Activated CD4-positive, alpha-beta T cell treated with anti-CD3 and anti-CD28 coated beads, Interleukin-2, amount 10 ng/mL, durations not matched to agents 7 days and 5 days (primary cell): ENCODE measurements at places on chromosomes 3 and 15. TPM values are rescaled to one million over a fixed set of nuclear protein-coding genes. Genes with fewer than 3 reads are reported as not detected.

LRRC28 gene
- total RNA-seq, result 19.2 TPM

CAND2 gene
- total RNA-seq, result 0.98 TPM

THSD4 gene
- total RNA-seq, result not detected

SCAANT1 gene
- not detected for total RNA-seq

C2CD4A gene
- not detected for total RNA-seq

ETV5 gene
- 0.48 TPM for total RNA-seq

DNA sequence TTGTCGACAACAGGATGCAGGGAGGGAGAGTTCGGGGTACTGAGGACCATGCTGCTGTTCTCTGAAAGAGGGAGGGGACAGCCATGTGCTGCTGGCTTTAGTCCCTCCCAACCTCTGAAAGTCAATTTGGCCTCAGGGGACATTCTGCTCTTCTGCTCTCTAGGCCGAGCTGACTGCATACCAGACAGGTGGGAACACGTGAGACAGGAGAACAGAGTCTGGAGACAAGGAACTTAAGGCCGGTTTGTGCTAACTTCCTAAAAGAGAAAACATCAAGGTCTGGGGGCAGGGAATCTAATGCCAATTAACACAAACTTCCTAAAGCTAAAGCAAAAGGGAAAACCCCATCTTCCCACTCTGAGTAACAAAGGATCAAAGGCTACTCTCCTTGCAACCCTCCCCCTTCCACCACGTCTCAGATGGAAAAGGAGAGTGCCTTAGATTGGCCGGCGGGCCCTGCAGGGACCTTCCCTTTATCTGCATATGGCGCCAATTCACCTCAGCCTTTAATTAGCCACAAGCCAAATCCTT, 41.0 kb downstream of the SLCO2A1 start:
- DNase-seq, result no peak

- no peak for DNase-seq
Measured at GRCh38 chr15:48754011-48754410, 56.9 kb downstream of the CEP152 start.

GRCh38 chr15:93483923-93484322, 394.9 kb upstream of the RGMA start:
- DNase-seq, result no peak

- DNase-seq, result no peak
Measured at GRCh38 chr3:138442433-138442832, 8.0 kb downstream of the ESYT3 start.

DNA sequence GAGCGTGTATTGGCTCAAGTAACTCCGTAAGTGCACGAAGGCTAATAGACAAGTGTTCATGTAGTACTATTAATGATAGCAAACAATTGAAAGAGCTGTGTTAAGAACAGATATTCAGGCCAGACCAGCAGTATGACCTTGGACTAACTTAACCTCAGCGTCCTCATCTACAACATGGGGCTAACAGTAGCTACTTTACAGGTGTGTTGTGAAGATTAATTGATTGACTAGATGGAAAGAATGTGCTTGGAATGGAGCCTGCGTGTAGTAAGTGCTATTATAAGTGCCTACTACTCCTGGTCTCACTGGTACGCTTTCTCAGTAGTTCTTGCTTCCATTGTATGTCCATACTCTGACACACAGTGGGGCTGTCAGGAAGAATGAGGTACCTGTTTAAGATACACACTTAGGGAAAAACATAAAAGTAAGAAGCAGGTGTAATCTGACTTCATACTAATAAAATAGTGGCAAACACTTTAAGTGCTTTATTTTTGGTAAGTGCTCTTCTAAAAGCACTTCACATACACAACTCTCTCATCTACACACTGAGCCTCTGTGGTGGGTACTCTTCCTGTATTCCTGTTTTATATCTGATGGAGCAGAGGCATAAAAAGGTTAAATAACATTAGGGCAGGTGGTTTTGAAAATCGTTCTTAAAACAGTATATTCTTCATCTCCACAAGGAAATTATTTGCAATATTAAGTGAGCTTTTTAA, 24.3 kb upstream of the FBXL22 start:
- no peak for DNase-seq

- no peak for DNase-seq
Measured at GRCh38 chr3:115651087-115651486, 27.8 kb downstream of the GAP43 start.

DNA sequence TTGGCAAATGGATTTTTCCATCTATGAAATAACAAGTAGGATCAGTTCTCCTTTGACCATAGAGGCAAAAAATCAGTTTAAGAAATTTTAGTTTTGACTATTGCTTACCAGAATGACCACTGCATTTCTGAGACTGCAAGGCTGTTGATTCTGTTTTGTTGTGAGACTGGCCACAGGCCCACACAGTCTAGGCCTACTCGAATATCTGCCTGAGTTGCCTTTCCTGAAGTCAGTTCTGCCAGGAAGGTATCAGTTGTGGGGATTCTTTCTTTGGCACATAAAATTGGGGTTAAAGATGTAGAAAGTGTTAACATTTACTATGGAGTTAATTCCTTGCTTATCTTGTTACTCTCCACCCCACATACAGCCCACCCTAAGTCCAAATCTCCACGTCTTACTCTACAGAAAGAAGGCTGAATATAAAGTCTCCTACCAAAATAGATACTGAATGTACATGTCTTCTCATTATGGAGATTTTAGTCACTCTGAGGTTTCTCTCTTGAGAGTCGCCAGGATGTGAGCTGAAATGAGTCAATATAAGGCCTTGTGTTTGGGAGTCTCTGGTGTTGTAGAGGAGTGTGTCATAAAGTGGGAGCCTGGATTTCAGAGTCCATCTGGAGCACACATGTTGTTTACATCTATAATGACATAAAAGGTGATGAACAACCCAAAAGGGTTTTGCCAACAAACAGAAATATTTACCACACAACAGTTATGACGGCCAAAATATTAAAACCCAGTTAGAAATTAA, 45.0 kb upstream of the WWTR1 start:
- no peak for DNase-seq
